Activated CD8-positive, alpha-beta memory T cell treated with anti-CD3 and anti-CD28 coated beads, Interleukin-2, amount 10 ng/mL, durations not matched to agents 7 days and 5 days (primary cell): ENCODE measurements at places on chromosomes 6 and 20. TPM values are rescaled to one million over a fixed set of nuclear protein-coding genes. Genes with fewer than 3 reads are reported as not detected.

ARMH2 gene
- total RNA-seq: 0.28 TPM

DNA sequence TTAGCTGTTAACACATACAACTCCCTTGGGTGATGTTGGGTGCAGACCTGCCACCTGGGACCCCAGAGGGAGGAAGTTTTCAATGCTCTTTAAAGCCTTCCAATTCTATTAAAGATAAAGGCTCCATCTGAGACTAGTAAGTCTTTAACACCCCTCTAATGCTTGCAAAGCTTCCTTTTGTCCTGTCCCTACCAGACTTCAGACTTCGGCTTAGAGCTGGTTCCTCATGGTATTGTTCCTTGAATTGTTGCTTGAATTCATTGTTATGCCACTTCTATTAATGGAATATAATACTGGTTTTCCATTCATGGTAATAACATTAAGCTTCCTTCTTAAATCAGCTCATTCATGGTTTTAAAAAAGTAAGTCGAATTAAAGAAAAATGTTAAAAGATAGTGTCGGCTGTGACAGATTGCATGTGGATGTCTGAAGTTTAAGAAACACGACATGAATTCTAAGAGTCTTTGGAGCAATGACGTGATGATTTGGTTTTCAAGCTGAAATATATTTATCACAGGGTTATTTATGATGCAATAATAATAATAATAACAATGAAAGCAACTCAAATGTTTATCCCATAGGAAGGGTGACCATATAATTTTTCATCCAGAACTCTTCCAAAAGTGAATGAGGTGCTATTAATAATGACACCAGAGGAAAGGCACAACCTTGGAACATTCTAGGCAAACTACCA lies 21.8 kb downstream of the PDYN start:
- DNase-seq: no peak
- H3K27ac ChIP-seq: no peak overlapping the region
- H3K4me3 ChIP-seq: no peak overlapping the region
- H3K36me3 ChIP-seq: no peaks in the 10 kb centered on the region
- no peaks in the 10 kb centered on the region for H3K4me1 ChIP-seq
- H3K27me3 ChIP-seq: peaks cover 19% of the 10 kb centered on the region

GRCh38 chr6:162852840-162853577 lies 125.2 kb downstream of the PACRG start:
- H3K36me3 ChIP-seq: no peaks in the 10 kb centered on the region
- H3K4me3 ChIP-seq: no peak overlapping the region
- H3K27ac ChIP-seq: no peak overlapping the region
- no peaks in the 10 kb centered on the region for H3K27me3 ChIP-seq
- no peaks in the 10 kb centered on the region for H3K4me1 ChIP-seq
- DNase-seq: no peak

ELOVL4 gene
- total RNA-seq: 1.6 TPM

ZNF165 gene
- 0.70 TPM for total RNA-seq

- no peak overlapping the region for H3K27ac ChIP-seq
- H3K27me3 ChIP-seq: no peaks in the 10 kb centered on the region
- peaks cover 6% of the 10 kb centered on the region for H3K36me3 ChIP-seq
- no peaks in the 10 kb centered on the region for H3K4me1 ChIP-seq
Observed at GRCh38 chr6:33661106-33661838, 40.1 kb downstream of the ITPR3 start.
